ENCODE measurements at places on chromosomes 5 and 9.

- DNase-seq, result no peak
These were observed 57.0 kb downstream of the ECPAS start for GRCh38 chr9:111427186-111427585.

DNA sequence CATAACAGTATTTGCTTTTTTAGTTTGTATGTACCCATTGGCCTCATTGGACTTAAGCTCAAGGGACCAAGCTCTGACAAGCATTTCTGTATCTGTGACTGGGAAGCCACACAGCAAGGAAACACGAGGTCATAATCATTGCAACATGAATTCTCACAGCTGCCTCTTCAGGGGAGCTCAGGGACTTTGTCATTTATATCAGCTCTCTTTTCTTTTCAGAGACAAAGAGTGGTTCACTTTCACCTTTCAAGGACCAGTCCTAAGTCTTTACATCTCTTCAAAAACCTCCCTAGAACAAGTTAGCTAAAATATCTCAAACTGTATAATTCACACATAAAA, 58.6 kb downstream of the ADAMTS12 start:
- DNase-seq, result no peak

- no peak for DNase-seq
These were observed 389.1 kb upstream of the WWC1 start for GRCh38 chr5:167902298-167902697.

DNA sequence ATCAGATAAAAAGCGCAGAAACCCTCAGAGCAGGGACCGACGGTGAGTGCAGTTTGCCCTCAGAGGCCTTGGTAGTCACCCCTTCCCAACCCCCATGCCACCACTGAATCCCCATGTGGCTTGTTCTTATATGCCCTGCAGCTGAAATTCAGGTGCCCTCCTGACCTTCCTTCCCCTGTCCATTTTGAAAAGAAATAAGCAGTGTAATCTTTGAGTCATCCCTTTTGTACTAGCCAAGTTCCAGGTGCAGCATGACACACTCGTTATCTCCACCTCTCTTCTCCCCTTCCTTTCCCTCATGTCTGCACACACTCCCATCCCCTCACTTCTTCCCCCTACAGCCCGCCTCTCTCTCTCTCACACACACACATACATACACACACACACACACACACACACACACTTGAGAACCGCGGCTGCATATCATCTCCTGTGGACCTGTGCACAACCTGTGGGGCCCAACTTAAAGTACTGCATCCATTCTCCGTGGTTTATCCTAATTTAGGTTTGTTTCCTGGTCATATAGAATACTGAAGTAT, 53.1 kb downstream of the SYK start:
- no peak for DNase-seq

DNA sequence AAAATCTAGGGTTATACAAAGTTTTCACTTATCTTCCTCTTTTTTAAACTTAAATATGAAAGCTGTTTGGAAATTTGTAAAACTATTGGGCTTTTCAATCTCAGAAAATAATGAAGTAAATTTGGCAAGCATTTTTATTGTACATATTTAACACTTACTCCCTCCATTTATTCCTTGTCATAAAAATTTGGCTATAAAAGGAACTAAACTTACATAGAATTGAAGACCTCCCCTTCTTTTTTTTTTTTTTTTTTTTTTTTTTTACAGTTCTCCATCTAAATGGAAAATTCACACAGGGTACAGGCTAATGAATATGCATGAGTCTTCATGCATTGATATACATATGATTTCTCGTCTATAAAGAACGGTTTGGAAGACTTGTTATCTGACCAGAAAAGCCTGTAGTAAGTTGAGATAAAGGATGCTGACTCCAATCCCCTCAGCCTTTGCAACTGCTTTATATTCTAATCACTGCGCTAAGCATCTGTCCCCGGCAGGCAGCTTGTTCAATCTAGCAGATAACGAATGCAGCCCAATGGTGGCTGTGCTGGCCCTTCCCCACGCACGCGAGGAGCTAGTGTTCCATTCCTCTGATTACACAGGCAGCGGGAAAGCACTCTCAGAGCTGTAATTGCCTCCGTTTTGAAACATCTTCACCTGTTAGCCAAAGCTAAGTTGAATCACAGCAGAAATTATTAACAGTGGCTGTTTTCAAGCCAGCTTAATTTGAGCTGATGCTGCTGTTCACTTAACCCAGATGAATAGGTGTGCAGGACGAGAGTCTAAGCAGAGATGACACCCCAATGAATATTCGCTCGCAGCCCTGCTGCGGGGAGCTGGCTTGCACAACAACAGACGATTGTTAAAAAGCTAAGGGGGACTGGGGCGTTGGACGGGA, 453.8 kb upstream of the ZNF608 start:
- no peak for DNase-seq

DNA sequence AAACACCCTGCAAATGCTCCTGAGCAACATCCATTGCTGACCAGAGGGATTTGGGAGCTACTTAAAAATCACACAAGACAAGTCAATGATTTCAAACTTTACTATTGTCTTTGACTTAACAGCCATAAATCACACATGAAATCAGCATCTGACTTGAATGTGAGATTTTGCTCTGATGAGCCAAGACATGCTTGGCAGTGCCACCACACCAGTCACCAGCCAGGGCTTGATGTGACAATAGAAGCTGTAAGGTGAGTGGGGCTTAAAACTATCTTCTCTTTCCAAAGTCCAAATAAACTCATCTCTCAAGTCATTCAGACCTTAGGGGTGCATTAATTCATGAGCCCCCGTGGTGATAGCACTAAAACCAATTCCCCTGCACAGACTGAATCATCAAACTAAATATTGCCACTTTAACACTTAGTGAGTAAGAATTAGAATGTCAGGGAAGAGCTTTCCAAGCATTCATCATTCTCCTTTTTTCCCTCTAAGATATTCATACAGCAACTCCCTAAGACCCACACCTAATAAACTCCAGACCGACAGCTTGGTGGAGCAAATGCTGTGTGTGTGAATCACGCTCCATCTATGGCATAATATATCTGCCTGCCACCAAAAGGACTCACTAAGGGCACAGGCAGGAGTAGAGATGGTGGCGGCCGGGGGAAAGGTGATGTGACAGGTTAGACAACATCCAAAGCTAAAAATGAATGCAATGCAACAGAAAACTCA, 119.4 kb downstream of the SPOCK1 start:
- no peak for DNase-seq

DNA sequence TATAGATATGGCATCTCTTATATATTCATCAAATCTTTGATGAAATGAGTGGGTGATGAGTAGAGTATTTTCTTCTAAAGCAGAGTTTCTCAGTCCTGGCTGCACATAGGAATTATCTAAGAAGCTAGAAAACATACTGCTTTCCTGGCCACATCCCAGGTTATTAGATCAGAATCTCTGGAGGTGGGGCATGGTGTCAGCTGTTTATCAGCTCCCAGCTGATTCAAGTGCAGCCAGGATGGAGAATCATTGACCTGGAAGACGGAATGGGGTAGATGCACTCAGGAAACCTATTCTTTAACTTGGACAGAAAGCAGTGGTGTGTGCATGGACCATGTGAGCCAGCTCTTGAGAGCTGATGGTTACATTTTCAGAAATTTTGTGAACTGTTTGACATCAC, 108.1 kb upstream of the IL6ST start:
- no peak for DNase-seq

DNA sequence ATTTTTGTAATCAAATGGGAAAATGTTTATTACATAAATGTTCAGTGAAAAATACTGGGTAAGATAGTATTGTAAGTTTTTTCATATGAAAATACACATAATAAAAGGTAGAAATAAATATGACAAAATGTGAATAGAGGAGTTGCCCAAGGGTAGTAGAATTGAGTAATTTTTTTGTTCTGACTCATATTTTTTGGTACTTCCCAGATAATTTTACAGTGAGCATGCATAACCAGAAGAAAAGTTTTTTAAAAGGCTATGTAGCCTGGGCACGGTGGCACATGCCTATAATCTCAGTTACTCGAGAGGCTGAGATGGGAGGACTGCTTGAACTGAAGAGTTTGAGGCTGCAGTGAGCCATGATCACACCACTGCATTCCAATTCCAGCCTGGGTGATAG, 116.9 kb downstream of the PIP5K1B start:
- DNase-seq, result no peak

DNA sequence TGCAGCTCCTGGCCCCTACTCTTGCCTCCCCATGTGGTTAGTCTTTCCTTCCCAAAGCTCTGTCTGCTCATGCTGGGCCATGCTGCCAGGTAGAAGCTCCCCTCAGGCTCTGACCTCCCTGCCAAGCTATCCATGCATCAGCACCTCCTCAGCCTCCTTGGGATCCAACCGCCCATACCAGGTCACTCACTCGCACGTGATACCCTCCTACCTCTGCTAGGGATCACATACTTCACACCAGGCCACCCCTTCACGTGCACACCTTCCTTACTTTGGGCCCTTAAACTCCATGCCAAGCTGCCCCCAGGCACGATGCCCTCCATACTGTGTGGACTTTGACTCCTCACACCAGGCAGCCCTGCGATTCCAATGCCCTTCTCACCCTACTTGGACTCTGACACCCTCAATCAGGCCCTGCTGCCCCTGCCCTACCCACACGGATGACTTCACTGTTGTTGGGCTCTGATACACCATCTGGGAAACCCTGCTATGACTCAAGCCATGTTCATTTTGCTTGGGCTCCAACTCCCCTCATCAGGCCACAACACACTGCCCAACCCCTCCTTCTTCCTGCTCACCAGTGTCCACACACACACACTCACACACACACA, 34.1 kb downstream of the ZNF483 start:
- no peak for DNase-seq

- DNase-seq, result no peak
These were observed 8.3 kb upstream of the ADRA1B start for GRCh38 chr5:159907689-159908590.

DNA sequence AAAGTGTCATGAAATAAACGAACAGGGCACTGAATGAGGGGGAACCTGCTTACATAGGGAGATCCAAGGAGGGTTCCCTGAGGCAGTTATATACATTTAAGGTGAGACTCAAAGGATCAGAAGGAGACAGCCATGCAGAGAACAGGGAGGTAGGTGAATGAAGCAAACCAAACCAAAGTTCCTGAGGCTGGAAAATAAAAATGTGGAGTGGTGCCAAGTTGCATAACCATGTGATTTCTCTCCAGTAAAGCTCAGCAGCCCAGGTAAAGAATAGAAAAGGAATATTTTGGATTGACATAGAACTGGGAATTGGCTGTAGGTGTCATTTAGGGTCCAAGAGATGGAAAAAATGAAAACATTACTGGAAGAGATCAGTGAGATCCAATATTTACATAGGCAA, 110.7 kb downstream of the CAAP1 start:
- no peak for DNase-seq

DNA sequence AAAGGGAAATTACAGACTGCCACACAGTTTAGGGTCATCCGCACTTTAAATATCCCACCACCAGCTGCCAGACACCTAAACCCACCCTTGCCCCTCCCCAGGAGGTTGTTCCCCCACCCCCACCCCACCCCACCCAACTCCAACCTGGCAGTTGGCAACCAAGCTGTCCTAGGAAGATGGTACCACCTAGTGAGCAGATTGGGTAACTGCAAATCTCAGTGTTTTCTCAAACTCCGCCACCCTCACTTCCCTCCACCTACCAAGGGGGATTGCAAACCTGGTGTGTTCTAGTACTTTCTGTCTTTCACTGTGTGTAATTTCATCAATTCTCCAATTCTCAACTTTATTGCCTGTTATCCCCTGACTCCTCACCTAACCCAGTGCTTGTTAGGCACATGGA, 323.8 kb upstream of the IRX2 start:
- no peak for DNase-seq

DNA sequence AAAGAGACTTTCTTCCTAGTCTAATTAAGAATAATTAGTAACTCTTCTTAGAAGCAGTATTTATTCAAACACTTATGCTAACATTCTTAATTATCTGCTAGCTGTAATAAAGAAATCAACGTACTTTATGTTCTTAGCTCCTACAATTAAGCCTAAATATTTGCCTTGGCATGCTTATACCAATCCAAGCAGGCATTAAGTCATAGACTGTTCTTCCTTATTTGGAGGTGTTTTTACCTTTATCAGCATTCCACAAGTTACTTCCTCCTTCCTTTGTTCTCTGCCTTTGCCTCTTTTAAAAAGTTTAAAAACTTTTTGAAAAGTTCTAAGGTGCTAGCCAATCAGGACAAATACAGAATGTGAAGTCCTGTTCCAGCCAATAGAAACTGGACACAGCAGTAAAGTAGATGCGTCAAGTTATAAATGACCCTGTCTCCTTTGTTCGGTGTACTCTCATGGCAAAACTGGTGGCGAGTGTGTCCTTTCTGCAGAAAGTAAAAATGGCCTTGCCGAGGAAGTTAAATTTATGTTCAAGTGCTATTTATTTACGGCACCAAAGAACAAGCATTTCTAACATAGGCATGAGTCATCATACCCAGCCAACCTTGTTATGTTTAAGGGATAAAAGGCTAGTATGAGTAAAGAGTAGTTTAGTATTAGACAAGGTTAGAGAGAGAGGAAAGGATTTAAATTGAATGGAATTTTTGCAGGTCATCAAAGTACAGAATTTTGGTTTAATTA, 58.6 kb downstream of the GPBP1 start:
- DNase-seq, result no peak

DNA sequence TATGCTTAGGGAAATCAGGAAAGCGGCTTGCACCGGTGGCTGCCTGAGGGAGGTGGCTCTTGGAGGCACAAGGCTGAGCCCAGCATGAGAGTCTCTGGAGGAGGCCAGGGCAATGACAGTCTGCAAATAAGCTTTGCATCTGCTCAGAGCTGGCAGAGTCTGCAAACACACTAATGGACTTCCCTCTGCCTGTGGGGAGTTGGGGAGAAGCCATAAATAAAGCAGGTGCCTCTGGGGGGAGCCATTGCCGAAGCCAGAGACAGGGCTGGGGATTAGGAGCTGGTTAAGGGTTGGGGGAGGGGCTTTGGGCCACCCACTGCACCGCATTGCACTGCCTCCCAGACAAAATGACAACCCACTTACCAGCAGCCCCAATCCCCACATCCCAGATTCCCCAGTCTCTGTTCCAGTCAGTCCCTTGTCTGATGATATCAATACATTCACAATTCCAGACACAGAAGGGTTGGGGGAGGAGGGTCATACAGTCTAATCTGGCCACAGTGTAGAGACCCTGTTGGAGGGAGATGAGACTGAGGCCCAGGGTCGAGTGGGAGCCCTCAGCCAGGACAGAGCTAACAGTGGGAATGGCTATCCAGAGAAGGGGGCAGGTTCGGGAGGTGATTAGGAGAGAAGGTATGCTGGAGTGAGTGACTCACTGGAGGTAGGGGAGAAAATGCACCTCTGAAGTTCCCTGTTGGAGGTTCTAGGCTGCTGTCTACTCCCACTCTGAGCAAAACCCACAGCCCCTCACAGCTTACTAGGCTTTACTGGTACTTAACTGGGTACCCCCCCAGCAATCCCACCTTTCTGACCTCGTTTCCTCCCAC, 53.7 kb downstream of the PAX5 start:
- DNase-seq, result no peak

All from T-helper 1 cell (primary cell).